Activated CD4-positive, alpha-beta T cell treated with anti-CD3 and anti-CD28 coated beads, Interleukin-2, amount 50 U/mL, for 1 hour (primary cell): ENCODE measurements at places on chromosomes 13 and 19.

DNA sequence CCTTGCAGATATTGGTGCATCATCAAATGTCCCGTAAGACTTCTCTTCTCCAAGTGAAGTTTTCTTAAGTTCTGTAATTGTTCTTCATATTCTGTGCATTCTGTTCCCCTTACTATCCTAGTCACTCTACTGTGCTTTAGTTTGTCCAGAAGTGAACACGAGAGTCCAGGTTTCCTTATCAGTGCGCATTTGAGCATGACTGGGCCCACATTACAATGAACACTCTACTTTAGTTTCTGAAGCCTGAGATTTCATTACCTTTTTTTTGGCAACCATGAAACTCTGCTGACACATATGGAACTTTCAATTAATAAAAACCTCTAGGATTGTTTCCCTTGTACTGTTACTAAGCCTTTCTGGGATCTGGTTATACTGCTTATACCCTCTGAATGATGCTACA, 270.0 kb downstream of the KCNRG start:
- no peak for DNase-seq

DNA sequence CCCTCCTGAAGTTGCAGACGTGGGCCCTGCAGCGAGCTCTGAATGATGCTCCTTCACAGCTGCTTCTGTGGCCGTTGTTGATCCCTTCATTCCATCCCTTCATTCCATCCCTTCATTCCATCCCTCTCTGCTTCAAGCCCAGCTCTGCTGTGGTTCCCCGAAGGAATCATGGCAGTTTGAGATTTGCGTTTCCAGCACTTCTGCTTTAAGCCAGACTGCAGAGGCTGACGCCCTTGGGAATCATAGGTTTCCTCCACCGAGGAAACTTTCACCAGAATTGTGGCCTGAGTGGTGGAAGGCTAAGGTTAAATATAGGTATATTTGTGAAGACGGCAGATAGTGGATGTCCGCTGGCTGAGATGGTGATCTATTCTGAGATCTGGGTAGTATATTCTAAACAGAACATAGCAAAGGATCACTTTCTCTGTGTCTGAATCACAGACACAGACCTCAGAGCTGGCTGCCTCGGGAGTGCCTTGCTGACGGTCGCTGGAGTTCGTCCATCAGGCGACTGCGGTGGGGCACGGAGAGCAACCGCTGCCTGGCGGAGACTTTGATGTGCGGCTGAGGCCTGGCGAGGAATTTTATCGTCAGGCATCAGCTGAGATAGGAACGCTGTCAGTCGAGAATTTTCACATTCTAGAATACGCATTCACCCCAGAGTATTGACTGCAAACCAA, 42.8 kb upstream of the DCUN1D2 start:
- no peak for DNase-seq

DNA sequence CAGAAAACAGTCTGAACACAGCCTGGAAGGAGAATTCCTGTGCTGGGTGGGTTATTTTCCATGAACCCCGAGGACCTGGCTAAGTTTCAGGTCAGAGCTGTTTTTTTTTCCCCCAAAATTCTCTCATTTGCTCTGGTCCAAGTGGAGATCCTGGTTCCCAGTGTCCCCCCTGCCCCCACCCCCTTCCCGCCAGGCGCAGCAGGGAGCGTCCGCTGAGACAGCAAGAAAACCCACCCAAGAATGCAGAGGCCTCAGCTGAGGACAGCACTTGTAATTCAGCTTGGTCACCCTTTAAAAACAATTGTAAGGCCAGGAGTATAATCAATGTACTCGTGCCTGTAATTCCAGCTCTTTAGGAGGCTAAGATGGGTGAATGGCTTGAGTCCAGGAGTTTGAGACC, 11.4 kb upstream of the TSPAN16 start:
- no peak for DNase-seq

DNA sequence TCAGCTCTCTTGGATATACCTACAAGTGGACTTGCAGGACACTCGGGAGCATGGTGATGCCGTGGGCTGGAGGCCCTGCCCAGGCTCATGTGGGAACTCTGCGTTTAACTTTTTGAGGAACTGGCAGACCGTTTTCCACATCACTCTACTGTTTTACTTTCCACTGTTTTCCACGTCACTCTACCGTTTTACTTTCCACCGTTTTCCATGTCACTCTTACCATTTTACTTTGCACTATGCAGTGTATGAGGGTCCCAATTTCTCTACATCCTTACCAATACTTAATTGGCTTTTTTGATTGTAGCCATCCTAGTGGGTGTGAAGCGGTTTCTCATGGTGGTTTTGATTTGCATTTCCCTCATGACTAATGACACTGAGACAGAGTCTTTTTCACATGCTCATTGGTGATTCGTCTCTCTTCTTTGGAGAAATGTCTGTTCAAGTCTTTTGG, 40.5 kb downstream of the GATAD2A start:
- no peak for DNase-seq

GRCh38 chr19:4327252-4327876, 11.3 kb downstream of the STAP2 start:
- peak; percentile 56 for DNase-seq

- DNase-seq: no peak
These were observed 57.4 kb upstream of the UBE2L5 start for GRCh38 chr13:30364876-30365275.

DNA sequence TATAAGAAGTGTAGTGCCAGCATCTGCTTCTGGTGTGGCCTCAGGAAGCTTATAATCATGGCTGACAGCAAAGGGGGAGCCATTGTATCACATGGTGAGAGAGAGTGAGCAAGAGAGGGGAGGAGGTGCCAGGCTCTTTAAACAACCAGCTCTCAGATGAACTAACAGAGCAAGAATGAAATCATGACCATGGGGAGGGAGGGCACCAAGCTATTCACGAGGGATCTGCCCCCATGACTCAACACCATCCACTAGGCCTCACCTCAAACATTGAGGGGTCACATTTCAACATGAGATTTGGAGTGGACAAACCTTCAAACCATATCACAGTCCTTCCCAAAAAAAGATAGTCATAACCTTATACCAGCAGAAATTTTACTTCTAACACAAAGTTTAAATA, 174.0 kb downstream of the GPC5 start:
- DNase-seq: no peak

GRCh38 chr13:45185286-45185685, 15.6 kb downstream of the KCTD4 start:
- DNase-seq: no peak

DNA sequence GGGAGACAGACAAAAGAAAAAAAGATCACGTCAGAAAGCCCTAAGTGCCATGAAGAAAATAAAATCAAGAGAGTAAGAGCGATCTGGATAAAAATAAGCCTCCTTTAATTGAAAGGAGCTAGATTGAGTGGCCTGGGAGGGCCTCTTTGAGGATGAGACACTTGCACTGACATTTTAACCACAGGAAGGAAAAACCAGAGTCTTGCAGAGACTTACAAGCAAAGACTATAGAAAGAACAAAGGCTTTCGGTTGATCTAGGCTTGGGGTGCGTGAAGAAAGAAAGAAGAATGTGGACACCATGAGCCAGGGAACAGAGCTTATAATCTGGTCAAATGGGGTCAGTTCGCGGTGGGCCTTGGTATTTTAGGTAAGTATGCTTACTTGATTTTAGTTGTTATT, 342.7 kb downstream of the COG6 start:
- DNase-seq: no peak

- no peak for DNase-seq
These were observed 4.7 kb downstream of the IFT88 start for GRCh38 chr13:20571676-20572075.

GRCh38 chr13:27076421-27076820, 95.2 kb downstream of the USP12 start:
- DNase-seq: no peak

DNA sequence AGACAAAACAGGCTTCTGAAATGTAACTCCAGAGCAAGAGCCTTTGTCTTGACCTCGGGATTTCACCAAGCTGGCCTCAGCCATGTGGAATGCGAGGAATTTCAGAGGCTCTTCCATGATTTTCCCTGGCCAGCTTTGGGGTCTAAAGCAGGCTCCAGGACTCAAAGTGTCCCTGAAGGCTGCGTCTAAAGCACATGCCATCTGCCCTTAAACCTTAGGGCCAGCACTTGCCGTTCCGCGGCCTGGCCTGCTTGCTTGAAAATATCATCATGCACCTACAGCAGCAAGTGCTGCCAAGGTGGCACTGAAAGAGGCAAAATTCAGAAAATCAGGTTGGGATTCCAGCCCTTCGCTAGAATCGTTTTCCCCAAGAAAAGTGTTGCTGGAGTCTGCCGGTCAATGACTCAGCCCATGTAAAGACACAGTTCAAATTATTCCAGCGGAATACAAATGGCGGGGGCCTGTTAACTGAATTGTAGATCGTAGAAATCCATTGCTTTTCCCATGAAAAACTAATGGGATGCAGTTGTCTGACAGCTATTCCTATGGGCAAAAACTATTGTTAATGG, 105.7 kb upstream of the RAP2A start:
- no peak for DNase-seq

DNA sequence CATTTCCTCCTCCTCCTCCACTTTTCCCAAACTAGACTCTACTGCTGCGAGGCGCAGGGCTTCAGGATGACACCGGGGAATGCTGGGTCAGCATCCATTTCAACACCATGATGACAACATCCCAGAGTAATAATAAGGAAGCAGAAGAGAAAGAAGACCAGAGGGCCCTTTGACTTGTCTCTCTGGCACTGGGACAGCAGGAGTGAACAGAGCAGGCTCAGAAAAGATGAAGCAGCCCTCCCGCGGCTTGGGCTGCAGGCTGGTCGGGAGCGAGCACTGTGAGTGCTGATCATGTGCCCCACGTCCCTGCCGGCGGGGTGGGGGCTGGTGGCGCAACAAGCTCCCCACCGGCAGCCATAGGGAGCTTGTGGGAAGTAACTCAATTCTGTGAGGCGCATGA, 30.5 kb downstream of the RANBP3 start:
- DNase-seq: no peak

DNA sequence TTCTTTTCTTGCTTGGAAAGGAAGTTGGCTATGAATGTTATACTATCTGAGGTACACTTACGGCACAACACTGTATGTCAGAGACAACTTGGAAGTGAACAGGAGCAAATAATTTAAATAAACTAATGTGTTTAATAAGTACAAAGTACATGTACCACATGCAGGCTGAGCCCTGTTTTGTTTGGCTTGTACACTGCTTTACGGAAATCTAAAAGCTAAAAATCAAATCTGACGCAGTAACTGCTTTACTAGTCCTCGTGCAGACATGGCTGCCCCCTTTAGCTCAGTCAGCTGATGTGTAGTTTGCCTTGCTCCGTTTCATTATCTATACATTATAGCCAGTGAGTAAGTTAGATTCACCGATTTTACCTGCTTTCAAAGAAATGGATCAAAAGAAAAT, 36.5 kb downstream of the TDRD3 start:
- no peak for DNase-seq

DNA sequence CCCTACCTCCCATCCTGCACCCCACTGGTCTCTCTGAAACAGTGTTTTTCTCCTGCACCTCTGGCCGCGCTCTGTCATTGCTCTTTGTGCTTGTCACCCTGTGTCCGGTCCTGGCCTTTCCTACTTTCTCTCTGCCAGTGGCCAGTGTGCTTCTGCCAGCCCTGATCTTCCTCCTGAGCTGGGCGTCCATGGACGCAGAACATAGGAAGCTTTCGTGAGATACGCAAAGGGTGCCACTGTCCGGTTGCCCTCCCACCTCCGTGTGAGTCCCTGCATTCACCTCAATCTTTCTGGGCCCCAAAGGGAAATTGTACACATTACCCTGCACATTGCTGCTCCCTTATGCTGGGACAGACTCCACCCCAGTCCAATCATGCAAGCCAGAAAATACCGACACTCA, 105.7 kb upstream of the SOX1 start:
- DNase-seq: no peak

GRCh38 chr19:22427960-22428913, 6.1 kb upstream of the ZNF98 start:
- no peak for DNase-seq

GRCh38 chr13:42354241-42355091, 82.5 kb downstream of the AKAP11 start:
- peak; percentile 27 for DNase-seq

GRCh38 chr13:20151016-20151415, 9.8 kb downstream of the GJA3 start:
- DNase-seq: no peak

- DNase-seq: no peak
These were observed 22.8 kb upstream of the ANKRD10 start for GRCh38 chr13:110937511-110938285.

GRCh38 chr19:280541-281009, 10.6 kb downstream of the PLPP2 start:
- no peak for DNase-seq

GRCh38 chr13:48634636-48635035, 19.1 kb upstream of the CYSLTR2 start:
- no peak for DNase-seq

DNA sequence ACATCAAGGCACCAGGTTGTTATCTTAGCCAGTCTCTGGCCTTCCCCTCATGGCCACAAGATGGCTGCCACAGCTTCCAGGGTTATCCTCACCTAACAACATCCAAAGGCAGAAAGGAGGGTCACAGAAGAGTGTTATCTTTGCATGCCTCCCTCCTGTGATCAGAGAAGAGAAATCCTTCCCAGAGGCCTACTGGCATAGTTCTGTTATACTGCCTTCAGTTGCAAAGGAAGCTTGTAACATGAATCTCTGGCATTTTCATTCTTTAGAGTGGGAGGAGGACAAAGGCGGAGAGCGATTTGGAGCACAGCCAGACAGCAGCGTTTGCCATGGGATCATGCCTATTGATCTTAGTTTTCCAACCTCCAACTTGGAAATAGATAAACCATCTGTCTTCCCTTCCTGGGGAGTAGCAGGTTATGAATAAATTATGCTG, 135.7 kb downstream of the DNAJC15 start:
- no peak for DNase-seq

DNA sequence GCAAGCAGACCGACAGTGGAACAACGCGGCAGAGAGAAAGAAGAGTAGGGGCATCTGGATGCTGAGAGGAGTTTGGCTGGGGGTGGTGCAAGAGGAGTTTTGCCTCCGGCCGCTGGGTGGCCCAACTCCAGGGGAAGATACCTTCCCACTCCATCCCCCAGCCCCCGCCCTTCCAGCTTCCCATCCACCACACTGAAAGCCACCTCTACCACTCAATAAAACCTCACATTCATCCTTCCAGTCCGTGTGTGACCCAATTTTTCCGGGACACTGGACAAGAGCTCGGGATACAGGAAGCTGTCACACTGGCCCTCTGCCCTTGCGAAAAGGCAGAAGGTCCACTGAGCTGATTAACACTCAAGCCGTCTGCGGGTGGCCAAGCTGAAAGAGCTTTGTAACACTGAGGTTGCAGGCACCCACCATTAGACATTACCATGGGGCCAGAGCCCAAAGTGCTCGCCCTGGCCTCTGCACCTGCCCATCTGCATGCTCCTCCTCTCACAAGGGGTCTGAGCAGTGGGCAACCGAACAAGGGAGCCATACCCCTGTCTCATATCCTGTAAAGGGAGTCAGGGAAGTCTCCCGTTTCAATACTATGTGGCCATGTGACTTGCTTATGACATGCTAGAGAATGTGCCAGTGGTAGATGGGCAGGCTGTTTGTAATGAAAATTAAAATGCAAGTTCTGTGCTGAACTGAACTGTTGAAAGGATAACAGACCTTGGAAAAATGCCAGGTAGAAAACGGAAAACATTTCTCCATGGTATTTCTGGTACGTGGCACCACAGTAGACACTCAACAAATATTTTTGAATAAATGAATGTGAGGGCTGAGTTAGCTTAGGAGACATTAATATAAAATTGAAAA, 205.1 kb upstream of the STARD13 start:
- DNase-seq: no peak

GRCh38 chr13:107117327-107118012, 549.5 kb upstream of the ARGLU1 start:
- no peak for DNase-seq
